ENCODE measurements at places on chromosomes 7 and 10.

GRCh38 chr10:100014071-100014762, 4.5 kb upstream of the DNMBP start:
- DNase-seq = no peak

DNA sequence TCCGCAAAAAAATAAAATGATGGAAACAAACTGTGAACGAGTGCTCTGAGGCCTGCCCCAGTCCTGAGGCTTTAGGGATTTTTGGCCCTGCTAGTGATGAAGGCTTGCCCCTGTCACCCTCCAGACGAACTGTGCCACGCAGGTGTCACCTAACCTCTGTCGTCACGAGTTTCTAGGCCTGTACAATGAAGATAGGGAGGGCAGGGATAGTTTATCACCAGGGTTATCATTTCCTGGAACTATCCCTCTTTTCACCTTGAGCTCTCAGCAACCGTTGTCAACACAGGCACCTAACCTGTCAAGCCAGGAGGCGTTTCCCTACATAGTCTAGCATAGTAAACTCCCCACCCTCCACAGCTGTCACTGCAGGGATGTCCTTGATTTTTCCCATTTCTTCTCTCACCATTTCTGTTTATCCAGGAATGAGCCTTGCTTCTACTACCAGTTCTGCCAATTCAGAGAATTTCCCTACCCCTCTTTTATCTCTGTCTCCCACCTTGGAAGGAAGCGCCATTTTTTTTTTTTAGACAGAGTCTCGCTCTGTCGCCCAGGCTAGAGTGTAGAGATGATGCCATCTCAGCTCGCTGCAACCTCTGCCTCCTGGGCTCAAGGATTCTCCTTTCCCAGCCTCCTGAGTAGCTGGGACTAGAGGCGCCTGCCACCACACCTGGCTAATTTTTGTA, 2.2 kb upstream of the ACHE start:
- no peak for DNase-seq

GRCh38 chr10:23780331-23780730, 341.5 kb downstream of the OTUD1 start:
- DNase-seq = no peak

- no peak for DNase-seq
Measured at GRCh38 chr7:122520971-122521555, 177.9 kb downstream of the RNF133 start.

DNA sequence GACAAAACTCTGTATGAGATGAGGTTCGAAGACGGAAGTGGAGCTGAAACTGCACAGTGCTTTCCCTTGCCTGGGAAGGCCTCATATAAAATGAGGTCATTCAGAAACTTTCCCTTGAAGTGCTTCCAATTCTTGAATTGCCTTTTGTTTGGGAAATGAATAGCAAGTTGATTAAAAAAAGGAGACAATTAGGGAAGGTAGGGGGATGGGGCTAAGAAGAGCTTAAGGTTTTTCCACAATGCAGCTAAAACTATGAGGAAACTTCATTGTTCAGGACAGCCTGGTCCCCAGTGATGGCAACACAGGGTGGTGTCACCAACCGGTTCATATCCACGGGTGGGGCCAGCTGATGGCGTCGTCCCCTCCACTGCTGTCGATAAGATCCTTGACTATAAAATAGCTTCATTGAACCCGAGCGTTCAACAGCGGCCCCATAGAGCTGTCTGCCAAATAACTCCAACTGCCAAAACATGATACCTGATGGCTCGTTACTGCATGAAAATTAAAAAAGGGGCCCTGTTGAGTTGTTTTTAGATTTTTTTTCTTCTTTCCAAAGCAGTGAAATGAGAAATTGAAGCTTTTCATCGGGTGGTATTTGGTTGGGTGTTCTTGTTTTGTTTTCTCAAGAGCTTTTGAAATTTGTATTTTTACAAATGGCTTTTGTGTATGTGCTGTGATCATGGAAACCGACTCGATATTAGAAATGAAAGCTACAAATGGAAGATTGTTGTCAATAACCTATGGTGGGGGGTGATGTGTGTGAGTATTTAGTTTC, 2.8 kb upstream of the CELF2 start:
- no peak for DNase-seq

GRCh38 chr7:140541513-140542227, 62.4 kb upstream of the MKRN1 start:
- DNase-seq = no peak

DNA sequence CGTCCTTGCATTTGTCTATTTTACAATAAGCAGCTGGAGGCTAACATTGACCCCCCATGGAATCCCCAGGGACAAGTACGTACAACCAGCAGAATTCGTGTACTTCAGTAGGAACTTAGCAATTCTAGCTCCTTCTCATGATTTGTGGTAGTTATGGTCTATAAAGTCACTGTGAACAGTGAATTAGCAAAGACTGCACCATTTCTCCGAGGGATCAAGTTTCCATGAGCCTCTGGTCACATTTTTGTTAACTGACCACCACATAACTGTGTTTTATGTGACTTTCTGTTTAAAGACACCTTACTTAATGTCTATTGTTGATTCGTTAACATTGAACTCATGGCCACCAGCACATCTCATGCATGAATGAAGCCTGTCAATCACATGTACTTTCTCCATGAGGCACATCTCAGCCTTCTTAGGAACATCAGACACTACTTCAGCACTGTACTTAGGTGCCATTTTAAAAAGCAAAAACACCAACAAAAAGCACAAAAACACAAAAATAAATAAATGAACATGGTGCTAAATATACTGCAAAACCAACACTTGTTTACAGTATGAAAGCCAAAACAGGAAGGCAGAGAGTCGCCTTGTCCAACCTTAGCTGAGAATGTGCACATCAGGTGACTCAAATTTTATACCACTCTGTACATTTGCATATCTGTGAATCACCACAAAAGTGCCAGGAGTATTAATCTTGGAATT, 9.0 kb upstream of the UCN3 start:
- DNase-seq = no peak

GRCh38 chr7:29288181-29289091, 93.9 kb downstream of the CHN2 start:
- no peak for DNase-seq

DNA sequence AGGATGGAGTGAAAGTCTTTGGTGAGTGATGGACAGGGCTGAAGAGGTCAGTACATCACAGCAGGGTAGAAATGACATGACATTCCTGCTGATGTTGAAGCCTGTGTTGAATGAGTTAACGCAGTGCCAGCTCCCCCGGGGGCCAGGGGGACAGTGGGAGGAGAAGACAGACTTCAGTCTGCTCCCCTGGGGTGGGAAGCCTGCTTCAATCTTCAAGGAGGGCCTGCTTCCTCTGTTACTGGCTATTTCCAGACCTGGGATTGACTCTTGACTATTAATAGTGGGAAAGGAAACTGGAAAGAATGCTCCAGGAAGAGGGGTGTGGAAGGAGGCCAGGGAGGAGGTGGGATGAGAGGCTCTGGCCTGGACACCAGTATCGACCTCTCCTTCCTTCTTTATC, 27.2 kb downstream of the PODXL start:
- no peak for DNase-seq

DNA sequence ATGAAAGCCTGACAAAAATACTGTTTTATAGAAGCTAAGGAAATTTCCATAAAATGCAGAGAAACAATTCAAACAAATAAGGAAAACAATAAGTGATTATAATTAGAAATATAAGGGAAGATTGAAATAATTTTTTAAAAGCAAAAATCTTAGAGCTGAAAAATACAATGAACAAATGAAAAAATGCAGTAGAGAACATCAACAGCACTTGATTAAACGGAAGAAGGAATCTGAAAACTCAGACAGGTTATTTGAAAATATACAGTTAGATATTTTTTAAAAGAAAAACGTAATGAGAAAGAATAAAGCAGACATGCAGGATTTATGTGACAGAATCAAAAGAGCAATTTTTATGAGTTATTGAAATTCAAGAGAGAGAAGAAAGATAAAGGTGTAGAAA, 279.1 kb upstream of the MAGI2 start:
- DNase-seq = no peak

DNA sequence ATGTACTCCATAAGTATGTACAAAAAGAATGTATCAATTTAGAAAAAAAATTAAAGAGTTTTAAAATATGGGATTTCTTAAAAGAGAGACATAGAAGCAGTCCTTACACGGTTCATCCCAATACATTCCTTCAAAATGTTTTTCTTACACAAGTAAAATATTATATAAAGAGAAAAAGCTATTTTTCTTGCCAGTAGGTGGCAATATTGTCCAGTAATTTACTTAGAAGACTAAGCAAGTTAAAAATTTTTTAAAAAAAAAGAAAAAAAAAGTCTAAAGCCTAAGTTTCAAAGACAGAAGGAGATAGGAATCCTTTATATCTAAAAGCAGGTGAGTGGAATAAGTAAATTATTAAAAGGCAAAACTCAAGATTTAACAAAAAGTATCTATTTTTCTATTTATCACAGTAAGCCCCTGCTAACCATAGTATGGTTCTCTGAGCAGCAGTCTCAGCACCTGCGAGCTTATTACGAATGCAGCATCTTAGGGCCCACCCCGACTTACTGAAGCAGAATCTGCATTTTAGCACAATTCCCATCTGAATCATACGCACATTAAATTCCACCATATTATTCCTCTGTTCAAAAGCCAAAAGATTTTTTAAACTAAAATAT, 240.6 kb downstream of the DGKI start:
- no peak for DNase-seq

- DNase-seq = no peak
Measured at GRCh38 chr7:77309714-77310220, 106.4 kb downstream of the GSAP start.

DNA sequence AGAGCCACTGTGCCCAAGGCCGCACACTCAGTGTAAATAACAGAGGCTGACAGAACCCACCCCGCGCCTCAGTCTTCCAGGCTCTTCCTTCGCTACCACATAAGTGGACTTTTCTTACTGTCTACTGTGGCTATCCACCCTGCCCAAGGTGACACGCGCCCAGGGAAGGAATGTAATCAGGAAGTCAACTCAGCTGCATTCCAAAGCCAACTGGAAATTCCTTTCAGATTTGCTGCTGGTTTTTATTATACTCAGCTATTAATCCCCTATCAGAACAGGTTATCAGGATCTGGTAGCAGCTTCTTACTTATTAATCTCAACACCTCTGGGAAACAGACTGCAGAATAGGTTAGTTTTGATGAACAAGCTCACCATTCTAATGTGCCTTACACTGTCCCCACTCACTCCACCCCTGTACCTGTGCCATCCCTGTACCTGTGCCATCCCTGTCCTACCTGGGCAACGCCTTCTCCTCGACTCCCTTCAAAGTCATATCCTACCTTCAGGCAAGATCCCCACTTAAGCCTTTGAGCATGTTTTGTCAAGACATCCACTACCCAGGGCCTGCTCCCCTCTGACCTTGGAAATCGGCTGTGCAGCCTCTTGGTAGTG, 90.7 kb downstream of the NHLRC2 start:
- no peak for DNase-seq

DNA sequence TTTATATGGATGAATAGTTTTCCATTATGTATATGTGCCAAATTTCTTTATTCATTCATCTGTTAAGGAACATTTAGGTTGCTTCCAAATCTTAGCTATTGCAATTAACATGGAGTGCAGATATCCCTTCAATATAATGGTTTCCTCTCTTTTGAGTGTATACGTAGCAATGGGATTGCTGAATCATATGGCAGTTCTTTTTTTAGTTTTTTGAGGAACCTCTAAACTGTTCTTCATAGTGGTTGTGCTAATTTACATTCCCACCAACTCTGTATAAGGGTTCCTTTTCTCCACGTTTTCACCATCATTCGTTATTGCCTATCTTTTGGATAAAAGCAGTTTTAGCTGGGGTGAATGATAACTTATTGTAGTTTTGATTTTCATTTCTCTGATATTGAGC, 46.5 kb downstream of the FAS start:
- no peak for DNase-seq

DNA sequence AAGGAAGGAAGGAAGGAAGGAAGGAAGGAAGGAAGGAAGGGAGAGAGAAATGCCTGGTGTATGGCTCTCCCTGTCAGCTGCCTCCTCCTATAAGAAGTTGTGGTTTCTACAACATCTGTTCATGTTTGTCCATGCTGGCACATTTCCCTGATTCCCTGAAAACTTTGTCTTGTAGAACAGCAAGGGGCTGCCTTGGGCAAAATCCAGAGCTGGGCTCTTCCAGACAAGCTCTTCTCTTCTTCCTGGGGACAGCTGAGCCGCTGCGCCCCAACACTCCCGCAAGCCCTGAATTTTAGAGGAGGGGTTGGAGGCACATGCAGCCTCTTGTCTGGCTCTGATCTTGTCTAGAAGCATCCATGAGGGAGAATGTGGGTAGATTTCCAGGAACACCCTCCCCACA, 282.0 kb upstream of the ADARB2 start:
- no peak for DNase-seq

GRCh38 chr10:26488344-26488743, 50.2 kb downstream of the APBB1IP start:
- no peak for DNase-seq

- no peak for DNase-seq
Measured at GRCh38 chr7:685540-685939, 41.0 kb upstream of the DNAAF5 start.
